ENCODE measurements at places on chromosomes 11 and 22. TPM values are rescaled to one million over a fixed set of nuclear protein-coding genes. Genes with fewer than 3 reads are reported as not detected.

DNA sequence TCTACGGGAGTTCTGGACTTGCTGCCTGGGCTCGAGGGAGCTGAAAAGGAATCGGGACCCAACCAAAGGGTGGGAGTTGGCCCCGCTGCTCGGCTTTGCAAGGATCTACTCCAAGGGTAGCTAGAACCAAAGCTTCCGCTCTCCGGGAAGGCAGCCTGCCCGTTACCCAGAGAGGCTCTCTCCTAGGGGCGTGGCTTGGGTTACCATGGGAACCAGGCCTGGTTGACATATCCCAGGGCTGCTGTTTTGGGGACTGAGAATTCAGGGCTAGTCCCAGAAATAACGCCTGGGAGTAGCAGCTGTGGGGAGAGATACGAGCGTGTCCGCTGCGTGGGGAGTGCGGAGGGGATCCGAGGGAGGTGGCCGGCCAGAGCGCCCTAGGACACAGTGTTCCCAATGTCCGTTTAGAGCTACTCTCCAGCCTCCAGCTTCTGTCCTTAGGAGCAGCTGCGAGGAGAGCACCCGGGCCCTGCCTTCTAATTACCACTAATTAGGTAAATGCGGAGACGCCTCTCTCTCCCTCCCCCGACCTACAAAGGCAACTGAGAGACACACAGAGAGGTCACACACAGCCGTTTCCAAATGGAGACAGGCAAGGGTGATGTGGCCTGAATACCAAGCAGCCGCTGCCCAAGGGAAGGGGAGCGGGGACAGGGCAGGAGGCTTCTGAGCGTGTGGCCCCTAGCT, 141.6 kb upstream of the CADM1 start:
- no peak for DNase-seq

DNA sequence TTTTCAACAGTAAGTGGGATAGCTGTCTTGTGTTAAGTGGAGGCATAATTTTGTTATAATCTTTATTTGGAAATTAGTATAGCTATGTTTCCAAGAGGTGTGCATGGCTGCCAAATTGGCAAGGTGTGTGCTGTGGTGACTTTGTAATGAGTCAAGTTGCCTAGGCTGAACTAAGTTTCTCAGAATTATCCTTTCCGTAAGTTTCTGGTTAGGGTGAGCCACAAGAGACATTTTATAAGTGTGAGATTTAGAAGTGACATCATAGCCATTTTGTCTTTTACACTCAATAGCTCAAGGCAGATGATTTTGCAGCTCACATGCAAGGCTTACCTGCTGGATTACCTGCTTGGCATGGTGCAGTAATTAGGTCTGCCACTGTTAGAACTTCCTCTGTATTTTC, 90.3 kb downstream of the C11orf87 start:
- no peak for DNase-seq

The MAPK8IP2 gene
- total RNA-seq, result 0.30 TPM

The OR6M1 gene
- not detected for total RNA-seq

GRCh38 chr11:61554172-61554988, 26.5 kb downstream of the SYT7 start:
- DNase-seq, result no peak

DNA sequence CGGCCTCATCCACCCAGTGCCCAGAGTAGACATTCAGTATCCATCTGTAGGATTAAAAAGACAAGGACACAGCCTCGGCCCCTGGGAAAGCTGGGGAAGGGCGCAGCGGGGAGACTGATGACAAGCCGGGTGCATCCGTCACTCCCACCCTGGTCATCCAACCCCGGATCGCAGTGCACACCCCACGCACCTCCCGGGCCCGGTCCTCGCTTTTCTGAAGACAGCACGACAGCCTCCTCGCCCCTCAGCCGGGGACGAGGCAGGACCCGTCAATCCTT, 1.1 kb downstream of the FCHSD2 start:
- no peak for DNase-seq

GRCh38 chr11:35359321-35360054, 59.9 kb downstream of the SLC1A2 start:
- DNase-seq, result no peak

GRCh38 chr11:82733444-82734119, at the start of gene FAM181B:
Gene FAM181B (minus strand): TSS chr11:82733864. CDS start chr11:82733729, 135 bp downstream.
- no peak for DNase-seq

DNA sequence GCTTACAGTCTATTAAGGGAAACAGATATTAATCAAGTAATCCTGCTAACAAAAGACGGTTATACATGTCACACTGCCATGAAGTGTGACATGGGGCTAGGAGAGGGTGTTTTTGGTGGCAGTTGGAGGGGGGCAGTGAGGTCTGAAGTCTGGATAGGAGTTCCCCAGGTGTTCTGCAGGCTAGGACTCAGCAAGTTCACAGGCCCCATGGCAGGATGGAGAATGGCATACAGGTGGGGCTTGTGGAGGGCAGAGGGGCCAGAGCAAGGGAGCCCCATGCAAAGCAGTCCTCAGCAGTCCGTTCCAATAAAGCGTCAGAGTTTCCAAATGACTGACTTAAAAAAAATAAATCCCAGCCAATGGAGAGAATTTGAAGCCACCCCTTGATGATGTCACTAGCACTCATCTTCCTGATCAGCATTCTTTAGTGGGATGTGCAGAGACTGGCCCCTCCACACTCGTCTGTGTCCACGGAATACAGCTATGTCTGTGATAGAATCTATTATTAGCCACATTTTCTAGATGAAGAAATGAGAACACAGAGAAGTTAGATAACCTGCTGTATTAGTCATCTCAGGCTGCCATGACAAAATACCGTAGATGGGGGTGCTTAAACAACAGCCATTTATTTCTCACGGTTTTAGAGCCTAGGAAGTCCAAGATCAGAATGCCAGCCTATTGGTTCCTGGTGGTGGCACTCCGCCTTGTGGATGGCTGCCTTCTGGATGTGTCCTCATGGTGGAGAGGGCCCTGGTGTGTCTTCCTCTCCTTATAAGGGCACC, 32.6 kb downstream of the PRDM11 start:
- DNase-seq, result peak; percentile 36

DNA sequence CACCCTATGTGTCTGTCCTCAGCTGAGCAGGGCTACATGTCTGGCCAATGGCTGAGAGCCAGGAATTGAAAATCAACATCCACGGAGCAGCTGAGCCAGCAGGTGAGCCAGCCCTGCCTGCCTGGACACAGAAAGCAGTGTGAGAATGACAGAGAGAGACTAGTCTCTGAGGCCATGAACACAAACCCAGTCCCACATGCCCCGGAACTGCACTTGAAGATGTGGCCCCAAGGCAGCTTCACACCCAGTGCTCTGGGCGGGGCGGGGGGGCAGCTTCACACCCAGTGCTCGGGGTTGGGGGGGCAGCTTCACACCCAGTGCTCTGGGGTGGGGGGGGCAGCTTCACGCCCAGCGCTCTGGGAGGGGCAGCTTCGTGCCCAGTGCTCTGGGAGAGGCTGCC, 37.6 kb downstream of the TRMU start:
- no peak for DNase-seq

- DNase-seq, result peak; percentile 41
Observed at GRCh38 chr11:47869544-47870393, 21.6 kb upstream of the NUP160 start.

The C11orf52 gene
- total RNA-seq, result 9.2 TPM

DNA sequence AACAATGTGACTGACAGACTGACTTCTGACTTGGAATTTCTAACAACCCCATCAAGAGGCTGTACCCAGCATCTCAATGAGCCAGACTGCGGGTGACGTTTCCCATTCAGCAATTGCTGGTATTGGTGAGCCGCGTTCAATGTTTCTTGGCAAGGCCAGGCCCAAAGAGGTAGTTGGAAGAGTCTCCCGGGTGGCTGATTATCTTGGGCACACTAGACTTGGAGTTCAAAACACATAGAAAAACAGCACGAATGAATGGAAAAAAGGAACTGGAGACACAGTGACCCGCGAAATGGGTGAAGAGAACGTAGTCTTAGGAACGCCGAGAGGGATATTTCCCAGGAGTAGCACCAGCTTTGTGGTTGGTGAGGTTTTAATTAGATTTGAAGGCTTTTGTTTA, 115.7 kb downstream of the RPS6KA4 start:
- no peak for DNase-seq

GRCh38 chr22:44354288-44354687, 41.5 kb upstream of the SHISAL1 start:
- no peak for DNase-seq

DNA sequence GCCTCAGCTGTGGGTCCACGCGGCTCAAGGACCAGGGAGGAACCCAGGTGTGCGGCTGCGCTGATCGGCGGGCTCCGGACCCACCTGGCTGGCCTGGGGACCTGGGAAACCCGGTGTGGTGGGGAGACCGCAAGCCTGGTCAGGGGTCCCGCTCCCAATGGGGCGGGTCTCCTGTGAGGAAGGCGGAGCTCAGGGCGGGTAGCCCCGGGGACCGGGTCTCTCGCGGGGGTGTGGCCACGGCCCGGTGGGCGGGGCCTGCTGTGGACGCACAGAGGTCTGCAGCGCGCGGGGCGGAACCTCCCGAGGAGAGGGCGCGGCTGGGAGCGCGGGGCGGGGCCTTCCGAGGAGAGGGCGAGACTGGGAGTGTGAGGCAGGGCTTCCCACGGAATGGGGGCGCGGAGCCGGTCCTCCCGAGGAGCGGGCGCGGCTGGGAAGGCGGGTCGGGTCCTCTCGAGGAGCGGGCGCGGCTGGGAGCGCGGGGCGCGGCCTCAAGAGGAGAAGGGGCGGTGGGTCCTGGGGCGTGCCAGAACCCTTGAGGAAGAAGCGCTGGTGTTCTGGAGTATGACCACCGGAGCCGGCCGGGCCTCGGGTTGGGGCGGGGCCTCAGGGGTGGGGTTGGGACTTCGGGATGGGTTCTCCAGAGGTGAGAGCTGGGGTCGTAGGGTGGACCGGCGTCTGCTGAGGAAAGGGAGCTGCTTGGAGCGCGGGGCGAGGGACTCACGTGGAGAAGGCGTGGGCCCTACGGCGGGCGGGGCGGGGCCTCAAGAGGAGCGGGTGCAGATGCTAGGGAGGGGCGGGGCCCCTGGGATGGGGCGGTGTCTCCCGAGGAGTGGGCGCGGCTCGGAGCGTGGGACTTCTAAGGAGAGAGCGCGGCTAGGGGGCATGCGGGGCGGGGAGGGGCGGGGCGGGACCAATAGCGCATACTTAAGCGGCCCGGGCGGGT, 20.8 kb downstream of the DGCR6L start:
- DNase-seq, result no peak

DNA sequence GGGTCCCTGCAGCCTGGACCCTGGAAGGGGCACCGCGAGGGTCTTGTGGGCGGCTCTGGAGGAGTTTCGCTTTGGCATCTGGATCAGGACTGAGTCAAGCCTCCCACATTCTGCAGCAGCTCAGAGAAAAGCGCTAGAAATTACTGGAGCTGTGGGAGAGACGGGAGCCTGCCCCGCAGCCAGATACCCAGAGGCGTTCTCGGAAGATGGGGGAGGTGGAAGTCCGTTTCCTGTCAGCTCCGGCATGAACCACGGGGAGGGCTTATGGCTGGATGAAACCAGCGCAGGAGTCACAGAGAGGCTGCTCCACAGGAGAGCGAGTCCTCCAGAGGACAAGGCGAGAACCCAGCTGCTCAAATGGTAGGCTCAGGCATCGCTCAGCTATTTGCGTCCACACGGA, 379.3 kb downstream of the OPCML start:
- no peak for DNase-seq

The RASGRP2 gene
- 0.05 TPM for total RNA-seq

The HOATZ gene
- not detected for total RNA-seq

GRCh38 chr11:66292543-66293332, 1.0 kb downstream of the TMEM151A start:
- DNase-seq, result no peak

The C11orf65 gene
- not detected for total RNA-seq

The PDE2A gene
- total RNA-seq, result 1.9 TPM

DNA sequence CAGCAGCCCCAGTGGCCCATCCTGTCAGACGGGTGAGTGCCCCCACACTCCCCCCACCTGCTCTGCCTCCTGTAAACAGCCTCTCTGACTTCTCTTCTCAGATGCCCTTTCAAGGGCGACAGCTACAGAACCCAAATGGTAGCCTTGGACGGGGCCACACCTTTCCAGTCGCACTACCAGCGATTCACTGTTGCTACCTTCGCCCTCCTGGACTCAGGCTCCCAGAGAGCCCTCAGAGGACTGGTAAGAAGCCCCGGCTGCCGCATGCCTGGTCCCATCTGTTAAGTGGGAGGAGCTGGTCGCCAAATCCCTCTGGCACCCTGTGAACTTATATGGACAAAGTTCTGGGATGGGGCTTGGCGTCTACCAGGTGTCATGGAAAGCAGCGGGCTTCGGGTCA, 6.2 kb downstream of the ZP1 start:
- no peak for DNase-seq

- peak; percentile 73 for DNase-seq
Observed at GRCh38 chr11:59857439-59858434, 8.6 kb downstream of the TCN1 start.

GRCh38 chr22:48885271-48885918, 942.3 kb downstream of the BRD1 start:
- no peak for DNase-seq

GRCh38 chr22:35761037-35761436, 43.4 kb downstream of the APOL5 start:
- no peak for DNase-seq

The C11orf86 gene
- total RNA-seq, result not detected

The OR6A2 gene
- total RNA-seq, result not detected

DNA sequence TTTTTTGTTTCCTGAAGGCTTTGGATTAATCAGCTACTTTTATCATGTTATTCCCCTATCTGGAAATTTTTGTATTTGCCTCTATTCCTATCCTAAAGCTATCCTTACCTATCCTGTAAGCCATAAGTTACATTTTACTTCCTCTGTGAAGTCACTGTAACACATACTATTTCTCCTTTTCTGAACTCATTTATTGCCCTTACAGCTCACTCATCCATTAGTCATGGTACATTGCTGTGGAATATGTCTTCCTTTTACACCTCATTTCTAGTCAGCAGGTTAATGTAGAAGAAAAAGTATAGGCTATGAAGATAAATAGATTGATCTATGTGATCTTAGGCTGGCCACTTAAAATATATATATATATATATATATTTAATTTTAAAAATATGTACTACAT, 28.0 kb downstream of the SWAP70 start:
- DNase-seq, result peak; percentile 84

DNA sequence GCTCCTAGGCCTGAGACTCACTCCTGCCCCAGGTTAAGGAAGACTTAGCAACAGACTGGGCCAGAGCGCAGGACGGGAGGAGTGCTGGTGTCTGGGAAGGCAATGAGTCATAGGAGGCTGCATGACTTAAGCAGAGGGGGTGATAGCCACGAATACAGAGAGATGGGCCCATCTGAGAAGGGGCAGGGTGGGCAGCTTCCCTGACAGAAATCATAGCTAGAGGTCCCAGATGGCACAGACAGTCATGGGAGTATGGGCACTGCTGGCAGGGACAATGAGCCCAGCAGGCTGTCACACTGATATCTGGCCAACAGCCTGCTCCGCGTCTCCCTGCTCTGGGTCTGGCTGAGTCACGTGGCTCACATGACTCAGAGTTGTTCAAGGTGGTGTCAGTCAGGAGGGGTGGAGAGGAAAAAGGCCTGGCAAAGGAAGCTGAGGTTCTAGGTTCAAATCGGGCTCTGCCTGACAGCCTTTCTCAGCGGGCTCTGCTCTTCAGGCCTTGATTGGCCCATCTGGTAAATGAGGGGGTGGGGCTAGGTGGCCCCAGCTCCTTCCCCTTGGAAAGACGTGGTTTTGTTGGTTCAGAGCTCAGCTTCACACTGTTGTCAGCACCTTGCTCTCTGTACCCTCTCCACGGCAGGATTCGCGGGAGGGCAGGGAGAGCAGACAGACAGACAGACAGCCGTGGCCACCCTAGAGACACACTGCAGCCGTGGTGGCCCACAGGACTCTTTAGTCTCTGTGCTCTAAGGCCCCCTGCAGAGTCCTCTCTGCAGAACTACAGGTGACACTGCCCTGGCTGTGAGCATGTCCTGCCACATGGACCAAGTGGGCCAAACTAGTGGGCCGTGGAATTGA, 47.8 kb downstream of the DBX1 start:
- DNase-seq, result peak; percentile 97

The MS4A6E gene
- total RNA-seq, result not detected

Data from renal cortical epithelial cell (primary cell).